ENCODE measurements at places on chromosomes 3 and 15.

DNA sequence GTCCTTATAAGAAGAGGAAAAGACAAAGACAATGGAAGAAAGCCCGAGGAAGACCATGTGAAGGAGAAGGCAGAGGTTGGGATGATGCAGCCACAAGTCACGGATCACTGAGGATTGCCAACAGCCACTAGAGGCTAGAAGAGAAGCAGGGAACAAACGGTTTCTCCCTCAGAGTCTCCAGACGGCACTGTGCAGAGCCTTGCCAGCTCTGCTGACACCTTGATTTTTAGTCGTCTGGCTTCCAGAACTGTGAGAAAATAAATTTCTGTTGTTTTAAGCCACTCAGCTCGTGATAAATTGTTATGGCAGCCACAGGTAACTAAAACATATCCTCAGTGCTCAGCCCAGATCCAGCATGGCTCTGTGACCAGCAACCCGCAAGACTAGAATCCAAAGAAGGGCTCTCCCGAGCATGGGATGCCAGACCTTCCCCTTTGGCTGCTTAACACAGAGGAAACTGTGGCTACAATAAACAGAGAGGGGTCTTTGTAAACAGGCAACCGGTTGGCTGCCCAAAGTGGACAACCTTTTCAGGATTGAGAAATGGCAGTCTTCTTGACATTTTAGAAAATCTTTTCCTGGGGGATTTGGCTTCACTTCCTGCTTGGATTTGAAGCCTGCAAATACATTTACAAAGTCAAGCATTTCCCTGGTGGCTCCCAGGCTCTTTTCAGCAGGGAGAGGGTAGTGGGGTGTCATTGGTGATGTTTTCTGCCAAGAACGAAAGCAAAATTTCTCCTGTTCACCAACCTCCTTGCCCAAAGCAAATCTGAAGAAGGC, 88.7 kb upstream of the ADPGK start:
- no peak for DNase-seq

- DNase-seq: no peak
These were observed 257.0 kb upstream of the GOLGA6L4 start for GRCh38 chr15:83978588-83978987.

GRCh38 chr3:49902511-49903345, 945 bp downstream of the MST1R start:
- DNase-seq: no peak

GRCh38 chr3:172471903-172472302, 23.6 kb upstream of the GHSR start:
- DNase-seq: no peak

DNA sequence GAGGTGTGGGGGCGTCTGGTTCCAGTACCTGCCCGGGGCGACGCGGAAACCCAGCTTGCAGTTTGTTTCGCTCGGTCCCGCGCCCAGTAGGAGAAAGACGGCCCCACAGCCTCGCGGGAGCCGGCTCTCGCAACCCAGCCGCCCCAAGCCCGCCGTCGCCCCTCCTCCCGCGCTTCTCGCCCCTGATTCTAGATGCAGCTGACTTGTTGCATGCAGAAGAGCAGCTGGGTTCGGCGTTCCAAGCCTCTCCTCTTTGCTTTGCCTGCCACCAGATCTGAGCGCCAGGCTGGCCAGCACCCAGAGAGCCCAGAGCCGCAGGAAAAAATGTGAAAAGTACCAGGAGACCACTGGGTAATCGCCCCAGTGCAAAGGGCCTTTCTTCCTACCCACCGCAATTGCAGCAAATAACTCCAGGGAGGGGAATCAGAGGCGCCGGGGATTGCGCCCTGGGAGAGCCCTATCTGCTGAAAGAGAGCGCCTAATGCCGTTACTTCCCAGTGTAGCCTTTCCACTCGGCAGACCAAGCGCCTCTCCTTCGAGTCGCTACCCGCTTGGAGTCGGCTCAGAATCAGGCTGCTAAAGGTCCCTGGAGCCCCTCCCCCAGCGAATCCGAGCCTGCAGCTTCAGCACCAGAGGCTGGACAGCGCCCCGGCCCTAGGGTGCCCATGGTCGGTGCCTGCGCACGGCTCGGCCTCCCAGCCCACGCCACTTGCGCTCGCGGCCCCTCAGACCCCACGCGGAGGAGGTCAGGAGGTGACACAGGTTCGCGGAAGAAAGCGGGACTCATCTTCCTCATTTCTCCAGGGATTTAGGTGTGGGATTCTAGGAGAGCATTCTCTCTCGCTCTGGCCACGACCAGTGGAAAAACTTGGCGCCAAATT, 15.7 kb upstream of the AEN start:
- no peak for DNase-seq

GRCh38 chr3:13025778-13026518, 47.3 kb downstream of the IQSEC1 start:
- no peak for DNase-seq

DNA sequence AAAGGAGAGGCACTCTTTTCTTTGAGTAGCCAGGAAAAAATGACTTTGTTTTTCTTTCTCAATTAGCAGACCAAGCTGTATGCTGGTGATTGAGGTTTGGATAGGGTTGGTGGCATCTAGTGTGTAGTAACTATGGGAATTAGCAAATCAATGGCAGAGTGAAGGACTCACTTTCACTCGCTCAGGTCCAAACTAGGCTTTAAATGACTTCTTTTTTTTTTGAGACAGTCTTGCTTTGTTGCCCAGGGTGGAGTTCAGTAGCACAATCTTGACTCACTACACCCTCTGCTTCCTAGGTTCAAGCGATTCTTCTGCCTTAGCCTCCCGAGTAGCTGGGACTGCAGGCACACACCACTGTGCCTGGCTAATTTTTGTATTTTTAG, 35.9 kb downstream of the PRKCI start:
- no peak for DNase-seq
